Gastrocnemius medialis (tissue), 4 donors: ENCODE measurements at places on chromosomes 3 and 15. TPM values are rescaled to one million over a fixed set of nuclear protein-coding genes. Genes with fewer than 3 reads are reported as not detected.

Gene DUOX1
- total RNA-seq = not detected

Gene EPHA3
- 0.36 TPM for total RNA-seq

Gene HYAL3
- 2.3 TPM for total RNA-seq

Gene CLSTN2
- total RNA-seq = 4.9 TPM

DNA sequence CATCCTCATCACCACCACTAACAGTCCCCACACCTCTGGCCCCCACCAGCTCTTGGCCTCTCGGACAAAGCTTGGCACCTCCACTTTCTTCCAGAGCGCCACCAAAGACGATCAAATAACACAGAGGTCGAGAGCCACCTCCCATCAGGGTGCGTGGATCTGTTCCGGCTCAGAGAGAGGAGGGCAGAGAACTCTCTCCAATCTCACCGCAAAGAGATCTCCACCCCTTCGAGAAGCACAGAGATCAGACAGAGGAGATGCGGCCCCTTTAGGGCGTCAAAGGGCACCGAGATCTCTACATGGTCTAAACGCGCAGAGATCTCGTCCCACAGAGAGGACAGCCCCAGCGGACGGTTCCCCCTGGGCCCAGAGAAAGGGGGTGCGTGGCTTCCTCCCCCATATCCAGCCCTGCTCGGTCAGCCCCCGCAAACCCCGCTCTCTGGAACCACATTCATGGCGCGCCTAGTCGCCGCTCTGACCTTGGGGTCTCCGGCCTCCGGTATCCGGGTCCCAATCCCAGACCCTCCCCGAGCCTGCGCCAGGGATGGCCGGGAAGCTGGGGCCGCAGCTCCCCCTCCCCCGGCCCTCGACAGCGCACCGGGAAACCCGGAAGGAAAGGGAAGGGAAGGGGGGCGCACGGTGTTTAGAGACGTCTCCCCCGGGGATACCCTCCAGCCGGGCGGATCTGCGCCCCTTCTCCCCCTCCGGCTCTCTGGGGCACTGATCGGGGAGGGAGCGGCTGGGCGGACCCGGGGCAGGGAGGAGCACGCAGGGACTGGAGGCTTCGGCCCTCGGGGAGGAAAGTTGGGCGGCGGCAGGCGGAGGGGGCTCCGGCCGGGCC is 608 bp downstream of the SCN5A start:
- no peak for DNase-seq
- no peaks in the 10 kb centered on the region for H3K36me3 ChIP-seq
- H3K27ac ChIP-seq = no peak overlapping the region
- H3K27me3 ChIP-seq = peaks cover 19% of the 10 kb centered on the region
- peak overlapping the region; percentile 47 for H3K4me3 ChIP-seq

- no peaks in the 10 kb centered on the region for H3K4me1 ChIP-seq
- no peaks in the 10 kb centered on the region for H3K27me3 ChIP-seq
- no peak for DNase-seq
- H3K36me3 ChIP-seq = no peaks in the 10 kb centered on the region
- no peak overlapping the region for H3K4me3 ChIP-seq
Observed at GRCh38 chr3:157572559-157573270, 69.5 kb upstream of the VEPH1 start.

DNA sequence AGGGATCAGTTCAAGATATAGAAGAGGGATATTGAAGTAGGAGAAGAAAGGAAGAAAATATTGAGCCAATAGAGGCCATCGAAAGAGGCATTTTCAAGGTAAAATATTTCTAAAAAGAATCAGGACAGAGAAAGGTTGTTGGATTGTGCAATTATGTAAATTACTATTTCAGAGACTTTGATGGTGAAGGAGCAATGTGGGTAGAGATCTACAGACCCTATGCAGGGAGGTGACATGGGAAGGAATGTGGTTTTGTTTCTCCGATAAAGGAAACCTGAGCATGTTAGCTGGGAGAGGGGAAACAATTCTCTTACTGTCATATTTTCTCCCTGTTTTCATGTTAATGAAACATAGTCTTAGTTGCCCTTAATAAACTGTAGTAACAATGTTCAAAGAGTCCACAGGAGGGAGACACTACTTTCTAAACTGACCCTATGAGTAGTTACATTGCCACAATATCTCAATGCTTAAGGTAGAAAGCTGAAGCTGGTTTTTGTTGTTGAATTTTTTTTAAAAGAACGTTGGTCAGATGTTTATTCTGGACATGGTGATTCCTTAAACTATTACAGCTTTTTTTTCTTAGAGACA is 133.3 kb downstream of the GRM7 start:
- no peaks in the 10 kb centered on the region for H3K4me1 ChIP-seq
- no peaks in the 10 kb centered on the region for H3K27me3 ChIP-seq
- no peak overlapping the region for H3K27ac ChIP-seq
- no peaks in the 10 kb centered on the region for H3K36me3 ChIP-seq
- no peak for DNase-seq
- H3K4me3 ChIP-seq = no peak overlapping the region

GRCh38 chr3:13792512-13793371 is 87.1 kb downstream of the WNT7A start:
- no peaks in the 10 kb centered on the region for H3K36me3 ChIP-seq
- H3K4me3 ChIP-seq = no peak overlapping the region
- H3K27me3 ChIP-seq = peaks cover 10% of the 10 kb centered on the region
- no peak for DNase-seq
- no peaks in the 10 kb centered on the region for H3K4me1 ChIP-seq

DNA sequence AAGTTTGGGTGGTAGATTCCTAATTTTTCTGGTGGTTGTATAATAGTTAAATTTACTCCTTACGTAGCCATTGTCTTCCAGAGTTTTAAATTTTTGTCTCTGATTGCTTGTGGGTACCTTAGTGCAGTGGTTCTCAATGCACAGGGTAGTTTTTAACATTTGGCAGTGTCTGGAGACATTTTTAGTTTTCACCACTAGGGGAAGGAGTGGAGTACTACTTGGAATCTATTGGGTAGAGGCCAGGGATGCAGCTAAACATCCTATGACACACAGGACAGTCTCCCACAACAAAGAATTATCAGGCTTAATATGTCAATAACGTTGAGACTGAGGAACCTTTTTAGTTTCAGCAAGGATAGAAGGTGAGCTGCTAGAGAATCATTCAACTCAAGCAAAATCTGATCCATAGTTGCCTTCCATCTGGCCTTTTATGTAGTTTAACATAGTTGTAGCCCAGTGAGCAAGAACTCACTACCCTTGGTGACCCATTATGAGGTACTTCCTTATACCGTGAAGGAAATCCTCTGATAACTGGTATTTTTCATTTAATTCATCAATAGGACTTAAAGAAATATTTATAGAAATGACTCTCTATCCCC is 8.6 kb upstream of the STX19 start:
- H3K4me1 ChIP-seq = no peaks in the 10 kb centered on the region
- no peaks in the 10 kb centered on the region for H3K36me3 ChIP-seq
- H3K4me3 ChIP-seq = no peak overlapping the region
- no peak overlapping the region for H3K27ac ChIP-seq
- DNase-seq = no peak

DNA sequence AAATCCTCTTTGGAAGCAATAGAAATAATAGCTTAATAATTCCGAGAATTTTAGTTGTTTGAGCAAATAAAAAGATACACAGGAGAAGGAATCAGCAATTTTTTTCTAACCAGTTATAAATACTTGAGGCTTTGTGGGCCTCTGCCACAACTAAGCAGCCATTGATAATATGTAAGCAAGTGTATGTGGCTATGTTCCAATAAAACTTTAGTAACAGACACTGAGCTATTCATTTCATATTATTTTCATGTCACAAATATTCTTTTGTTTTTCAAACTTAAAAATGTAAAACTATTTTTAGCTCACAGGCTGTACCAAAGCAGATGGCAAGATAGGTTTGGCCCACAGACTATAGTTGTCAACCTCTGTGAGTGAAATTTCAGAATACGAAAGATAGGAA is 85.7 kb downstream of the MSL2 start:
- no peak for DNase-seq
- no peak overlapping the region for H3K4me3 ChIP-seq
- H3K4me1 ChIP-seq = no peaks in the 10 kb centered on the region
- H3K36me3 ChIP-seq = peaks cover 36% of the 10 kb centered on the region
- H3K27me3 ChIP-seq = no peaks in the 10 kb centered on the region

DNA sequence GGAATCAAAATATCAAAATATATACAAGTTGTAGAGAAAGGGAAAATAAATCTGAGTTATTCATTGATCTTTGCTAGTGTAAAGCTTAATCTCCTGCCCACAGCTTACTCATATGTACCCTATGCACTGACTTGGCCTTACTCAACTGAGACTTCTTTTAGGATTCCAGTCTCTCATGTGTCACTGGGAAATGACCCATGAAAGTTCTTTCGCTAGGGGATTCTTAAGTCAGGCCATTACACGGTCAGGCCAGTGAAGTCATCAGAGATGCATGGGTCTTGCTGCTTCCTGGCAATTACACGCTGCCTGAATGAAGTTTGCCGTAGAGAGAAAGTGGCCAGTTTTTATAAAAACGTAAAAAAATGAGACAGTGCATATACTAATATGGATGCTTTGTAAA is 20.7 kb upstream of the LPP start:
- no peak overlapping the region for H3K4me3 ChIP-seq
- no peak for DNase-seq
- H3K27me3 ChIP-seq = no peaks in the 10 kb centered on the region
- no peaks in the 10 kb centered on the region for H3K4me1 ChIP-seq
- H3K36me3 ChIP-seq = no peaks in the 10 kb centered on the region

DNA sequence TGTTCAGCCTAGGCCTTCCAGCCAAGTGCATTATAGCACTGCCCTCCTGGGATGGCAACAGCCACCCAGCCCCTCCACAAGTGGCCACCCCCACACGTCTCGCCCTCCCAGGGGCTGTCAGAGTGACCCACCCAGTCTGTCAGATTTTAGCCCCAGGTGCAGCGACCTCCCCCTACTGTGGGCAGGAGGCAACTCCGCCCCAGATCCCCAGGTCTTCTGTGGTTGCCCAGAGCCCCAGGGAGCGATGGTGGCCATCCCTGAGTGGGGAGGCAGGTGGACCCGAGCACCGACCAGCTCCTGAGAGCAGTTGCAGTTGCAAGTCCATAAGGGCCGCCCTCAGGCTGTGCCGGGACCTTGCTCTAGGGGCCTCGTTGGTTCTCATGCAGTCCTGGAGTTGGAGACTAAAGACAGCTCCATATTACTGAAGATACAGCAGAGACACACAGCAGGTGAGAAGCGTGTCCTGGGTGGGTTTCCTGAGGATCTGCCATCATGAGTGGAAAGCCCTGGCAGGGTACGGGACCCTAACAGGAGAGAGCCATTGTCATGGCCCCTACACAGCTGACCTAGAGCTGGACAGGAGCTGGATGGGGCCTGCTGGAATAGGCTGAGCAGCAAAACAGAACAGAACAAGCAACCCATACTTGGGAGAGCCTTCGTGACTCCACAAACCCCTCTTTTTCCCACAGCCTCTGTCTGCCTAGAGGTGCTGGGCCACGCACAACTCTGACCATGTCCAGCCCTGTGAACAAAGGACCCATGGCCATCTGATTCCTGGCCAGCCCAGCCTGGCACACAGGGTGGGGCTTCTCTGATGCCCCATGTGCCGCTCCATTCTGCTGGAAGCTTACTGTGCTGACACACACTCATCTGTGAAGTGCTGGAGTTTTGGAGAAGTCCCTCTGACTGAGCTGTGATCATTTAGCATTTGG is 110.3 kb upstream of the ALDH1A3 start:
- H3K27me3 ChIP-seq = no peaks in the 10 kb centered on the region
- no peaks in the 10 kb centered on the region for H3K4me1 ChIP-seq
- no peaks in the 10 kb centered on the region for H3K36me3 ChIP-seq
- no peak overlapping the region for H3K27ac ChIP-seq

DNA sequence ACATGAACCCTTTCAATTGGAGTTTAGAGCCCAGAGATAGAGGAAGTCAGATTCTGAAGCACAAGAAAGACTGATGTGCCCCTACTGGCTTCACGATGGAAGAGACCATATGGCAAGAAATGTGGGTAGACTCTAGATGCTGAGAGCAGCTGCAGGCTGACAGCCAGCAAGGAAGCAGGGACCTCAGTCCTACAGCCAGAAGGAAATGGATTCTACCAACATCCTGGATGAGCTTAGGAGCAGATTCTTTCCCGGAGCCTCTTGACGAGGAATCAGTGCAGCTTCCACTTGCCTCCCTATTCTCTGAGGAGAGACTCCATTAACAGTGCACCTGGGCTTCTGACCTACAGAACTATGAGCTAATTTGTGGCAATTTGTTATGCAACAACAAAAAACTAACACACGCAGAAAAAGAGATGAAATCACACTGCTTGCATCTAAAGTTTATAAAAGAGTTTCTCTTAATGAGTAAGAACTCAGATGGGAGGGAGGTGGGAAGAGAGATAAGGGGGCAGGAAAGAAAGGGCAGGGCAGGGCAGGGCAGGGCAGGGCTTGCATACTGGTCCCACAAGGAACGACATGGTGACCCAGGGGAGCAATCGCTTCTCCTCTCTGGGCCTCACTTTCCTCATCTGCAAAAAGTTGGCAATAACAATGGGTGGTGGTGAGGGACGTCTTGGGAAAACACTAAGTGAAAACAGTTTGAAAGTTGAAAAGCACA is 440.9 kb downstream of the FOXP1 start:
- H3K36me3 ChIP-seq = no peaks in the 10 kb centered on the region
- no peak overlapping the region for H3K27ac ChIP-seq
- no peak for DNase-seq
- no peaks in the 10 kb centered on the region for H3K27me3 ChIP-seq

DNA sequence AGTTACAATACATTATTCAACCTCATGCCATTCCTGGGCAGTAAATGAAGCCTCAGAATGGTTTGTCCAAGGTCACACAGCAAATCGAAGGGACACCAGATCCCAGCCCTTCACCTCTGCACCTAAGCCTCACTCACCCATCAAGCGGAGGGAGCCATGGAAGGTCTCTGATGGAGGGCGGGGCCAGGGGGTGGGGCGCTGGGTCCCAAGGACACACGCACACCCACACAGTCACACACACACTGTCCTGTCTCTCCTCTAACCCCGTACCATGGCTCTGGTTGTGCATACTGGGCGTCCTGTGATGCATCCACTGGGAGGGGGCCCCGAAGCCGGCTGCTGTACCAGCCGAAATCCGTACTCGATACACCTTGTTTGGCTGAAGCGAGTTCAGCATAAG is 15.3 kb upstream of the IGDCC3 start:
- H3K27ac ChIP-seq = no peak overlapping the region
- H3K27me3 ChIP-seq = no peaks in the 10 kb centered on the region
- no peaks in the 10 kb centered on the region for H3K36me3 ChIP-seq
- no peaks in the 10 kb centered on the region for H3K4me1 ChIP-seq
- H3K4me3 ChIP-seq = no peak overlapping the region

- no peaks in the 10 kb centered on the region for H3K27me3 ChIP-seq
- no peak for DNase-seq
- H3K4me1 ChIP-seq = no peaks in the 10 kb centered on the region
- no peak overlapping the region for H3K27ac ChIP-seq
Observed at GRCh38 chr3:113285226-113285625, 73.9 kb downstream of the BOC start.

DNA sequence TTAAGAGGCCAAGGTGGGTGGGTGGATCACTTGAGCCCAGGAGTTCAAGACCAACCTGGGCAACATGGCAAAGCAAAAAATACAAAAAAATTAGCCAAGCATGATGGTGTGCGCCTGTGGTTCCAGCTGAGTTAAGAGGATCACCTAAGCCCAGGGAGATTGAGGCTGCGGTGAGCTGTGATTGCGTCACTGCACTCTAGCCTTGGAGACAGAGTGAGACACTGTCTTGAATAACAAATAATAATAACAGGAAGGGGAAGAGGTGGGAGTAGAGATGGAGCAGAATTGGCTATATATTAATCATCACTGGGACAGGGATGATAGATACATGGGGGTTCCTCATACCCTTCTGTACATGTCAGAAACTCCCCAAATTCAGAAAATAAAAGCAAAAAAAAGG is 23.8 kb upstream of the NMB start:
- no peak overlapping the region for H3K27ac ChIP-seq
- no peak overlapping the region for H3K4me3 ChIP-seq
- H3K36me3 ChIP-seq = no peaks in the 10 kb centered on the region
- no peak for DNase-seq

- no peak overlapping the region for H3K27ac ChIP-seq
- no peak for DNase-seq
- no peaks in the 10 kb centered on the region for H3K36me3 ChIP-seq
Observed at GRCh38 chr15:86445579-86446252, 366.0 kb downstream of the AGBL1 start.
